Activated naive CD4-positive, alpha-beta T cell treated with anti-CD3 and anti-CD28 coated beads, Interleukin-2, amount 10 ng/mL, durations not matched to agents 7 days and 5 days (primary cell): ENCODE measurements at places on chromosomes 5 and 9.

DNA sequence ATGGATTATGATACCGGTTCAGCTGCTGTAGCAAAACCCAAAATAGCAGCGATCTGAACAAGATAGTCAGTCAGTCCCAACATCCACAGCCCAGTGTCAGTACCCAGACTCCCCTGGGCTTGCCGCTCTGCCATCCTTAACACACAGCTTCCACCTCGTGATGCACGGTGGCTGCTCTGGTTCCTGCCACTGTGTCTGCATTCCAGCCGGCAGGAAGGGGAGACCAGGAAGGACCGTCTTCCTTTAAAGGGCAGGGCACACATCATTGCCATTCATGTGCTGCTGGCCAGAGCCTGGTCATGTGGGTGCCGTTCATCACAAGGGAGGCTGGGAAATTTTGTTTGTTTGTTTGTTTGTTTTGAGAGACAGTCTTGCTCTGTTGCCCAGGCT lies 131.0 kb upstream of the IER5L start:
- H3K4me3 ChIP-seq = no peak overlapping the region
- no peak overlapping the region for H3K27ac ChIP-seq

- no peaks in the 10 kb centered on the region for H3K4me1 ChIP-seq
- H3K27ac ChIP-seq = no peak overlapping the region
- H3K4me3 ChIP-seq = no peak overlapping the region
- no peaks in the 10 kb centered on the region for H3K27me3 ChIP-seq
- no peaks in the 10 kb centered on the region for H3K36me3 ChIP-seq
Measured at GRCh38 chr5:169354263-169354662, 53.3 kb upstream of the SLIT3 start.

DNA sequence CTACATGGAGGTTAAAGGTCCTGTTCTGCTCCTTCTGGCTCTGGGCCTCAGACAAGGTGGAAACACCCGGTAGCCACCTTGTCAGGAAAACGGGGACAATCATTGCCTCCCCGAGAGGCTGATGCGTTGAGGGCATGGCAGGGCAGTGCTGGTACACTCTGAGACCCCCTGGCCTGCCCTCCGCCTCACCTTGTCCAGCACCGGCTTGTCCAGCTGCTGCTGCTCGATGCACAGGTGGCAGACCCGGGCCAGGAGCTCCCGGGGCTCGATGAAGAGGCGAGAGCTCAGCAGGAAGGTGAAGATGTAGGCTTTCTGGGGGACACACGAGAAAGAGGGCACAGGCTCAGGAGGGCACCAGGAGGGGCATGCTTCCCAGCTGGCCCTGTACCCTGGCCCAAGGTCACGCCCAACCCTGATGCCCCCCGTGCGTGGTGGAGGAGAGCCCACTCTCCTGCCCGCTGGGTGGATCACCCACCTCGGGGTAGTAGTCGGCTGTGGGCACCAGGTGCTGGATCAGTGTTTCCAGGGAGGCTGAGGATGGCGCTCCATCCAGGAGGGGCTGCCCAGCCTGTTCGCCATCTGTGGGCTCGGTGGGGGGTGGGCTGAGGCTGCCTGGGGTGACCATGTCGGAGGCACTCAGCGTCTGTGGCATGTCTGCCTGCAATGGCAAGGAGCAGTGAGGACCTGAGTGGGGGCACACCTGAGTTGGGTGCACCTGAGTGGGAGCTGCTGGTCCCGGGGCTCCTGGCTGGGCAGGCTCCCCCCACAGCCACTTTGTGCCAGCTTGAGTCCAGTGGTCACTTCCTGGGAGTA lies 66.0 kb upstream of the RNF130 start:
- H3K4me1 ChIP-seq = peaks cover 7% of the 10 kb centered on the region
- H3K36me3 ChIP-seq = no peaks in the 10 kb centered on the region
- peaks cover 6% of the 10 kb centered on the region for H3K27me3 ChIP-seq
- H3K4me3 ChIP-seq = no peak overlapping the region
- no peak overlapping the region for H3K27ac ChIP-seq

- peaks cover 55% of the 10 kb centered on the region for H3K36me3 ChIP-seq
- peaks cover 6% of the 10 kb centered on the region for H3K27me3 ChIP-seq
- peak overlapping the region; percentile 99 for H3K27ac ChIP-seq
- peaks cover 70% of the 10 kb centered on the region for H3K4me1 ChIP-seq
Measured at GRCh38 chr5:40833712-40834229, 1.3 kb downstream of the RPL37 start.

- no peaks in the 10 kb centered on the region for H3K27me3 ChIP-seq
- peaks cover 55% of the 10 kb centered on the region for H3K4me1 ChIP-seq
- peak overlapping the region; percentile 91 for H3K27ac ChIP-seq
- peak overlapping the region; percentile 58 for H3K4me3 ChIP-seq
- DNase-seq = no peak
Measured at GRCh38 chr5:40410964-40411635, 268.6 kb upstream of the PTGER4 start.

DNA sequence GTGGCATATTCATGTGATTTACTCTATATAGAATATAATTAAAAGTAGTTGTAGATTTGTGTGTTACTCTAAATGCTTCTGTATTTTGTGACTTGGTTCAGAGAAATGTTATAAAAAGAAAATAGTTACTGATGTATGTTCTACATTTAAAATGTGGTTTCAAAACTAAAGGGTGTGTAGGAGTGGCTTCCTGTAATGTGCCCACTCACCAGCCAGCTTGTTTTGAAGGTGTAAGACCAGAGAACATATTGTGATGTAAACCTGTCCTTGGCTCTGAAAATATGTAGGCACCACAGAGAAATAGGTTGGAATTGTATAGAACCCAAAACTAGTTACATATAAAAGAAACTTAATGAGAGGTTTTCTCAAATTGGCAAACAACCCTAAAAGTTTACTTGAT lies 51.2 kb upstream of the ARRDC3 start:
- H3K4me1 ChIP-seq = peaks cover 17% of the 10 kb centered on the region
- H3K36me3 ChIP-seq = no peaks in the 10 kb centered on the region
- no peak overlapping the region for H3K4me3 ChIP-seq
- no peak for DNase-seq
- no peak overlapping the region for H3K27ac ChIP-seq
- no peaks in the 10 kb centered on the region for H3K27me3 ChIP-seq

DNA sequence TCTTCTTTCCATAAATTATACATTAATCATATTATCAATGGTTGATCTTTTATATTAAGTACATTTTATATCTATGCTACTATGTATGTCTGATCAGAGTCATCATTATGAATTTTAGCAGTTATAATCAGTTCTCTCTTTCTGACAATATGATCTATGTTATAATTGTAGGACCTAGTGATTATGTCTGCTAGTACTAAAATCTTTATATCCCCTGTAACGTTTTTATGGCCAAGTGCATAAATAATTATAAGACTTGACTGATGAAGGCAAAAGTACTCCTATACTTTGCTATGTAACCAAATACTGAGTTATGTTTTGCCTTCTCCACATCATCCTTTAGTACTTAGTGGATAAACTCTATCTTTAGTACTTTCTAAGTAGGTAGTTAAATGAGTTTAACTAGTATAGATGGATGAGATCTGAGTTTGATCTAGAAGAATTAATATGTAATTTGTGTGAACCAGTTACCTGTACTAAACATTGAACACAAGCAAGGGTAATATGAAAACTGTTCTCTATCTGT lies 75.4 kb downstream of the SLF1 start:
- H3K27ac ChIP-seq = no peak overlapping the region
- H3K4me1 ChIP-seq = no peaks in the 10 kb centered on the region
- H3K4me3 ChIP-seq = no peak overlapping the region
- H3K36me3 ChIP-seq = peaks cover 12% of the 10 kb centered on the region

- H3K4me3 ChIP-seq = no peak overlapping the region
- no peaks in the 10 kb centered on the region for H3K36me3 ChIP-seq
- H3K27ac ChIP-seq = no peak overlapping the region
Measured at GRCh38 chr9:12818431-12819000, 43.7 kb downstream of the LURAP1L start.

- no peak overlapping the region for H3K4me3 ChIP-seq
- H3K36me3 ChIP-seq = no peaks in the 10 kb centered on the region
- no peak overlapping the region for H3K27ac ChIP-seq
Measured at GRCh38 chr5:52838326-52839015, 50.8 kb downstream of the ITGA1 start.

DNA sequence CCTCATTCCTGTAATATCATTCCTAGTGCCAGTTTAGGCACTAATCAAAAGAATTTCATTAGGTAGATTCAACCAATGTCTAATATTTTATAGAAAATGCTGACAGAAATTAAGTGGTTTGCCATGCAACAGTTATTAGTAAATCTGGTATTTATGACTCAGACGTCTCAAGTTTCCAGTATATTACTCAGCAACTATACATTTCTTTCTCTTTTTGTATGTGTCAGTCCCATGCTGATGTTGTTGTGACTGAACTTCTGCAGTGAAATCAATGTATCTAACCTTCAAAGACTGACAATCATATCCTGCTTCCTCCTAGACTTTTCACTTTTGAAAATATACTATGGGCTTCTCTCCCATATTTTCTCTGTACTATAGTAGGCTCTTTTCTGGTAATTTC lies 822.5 kb downstream of the NR2F1-AS1 start:
- H3K27me3 ChIP-seq = no peaks in the 10 kb centered on the region
- no peak overlapping the region for H3K4me3 ChIP-seq
- no peak for DNase-seq
- H3K27ac ChIP-seq = no peak overlapping the region
- no peaks in the 10 kb centered on the region for H3K36me3 ChIP-seq

DNA sequence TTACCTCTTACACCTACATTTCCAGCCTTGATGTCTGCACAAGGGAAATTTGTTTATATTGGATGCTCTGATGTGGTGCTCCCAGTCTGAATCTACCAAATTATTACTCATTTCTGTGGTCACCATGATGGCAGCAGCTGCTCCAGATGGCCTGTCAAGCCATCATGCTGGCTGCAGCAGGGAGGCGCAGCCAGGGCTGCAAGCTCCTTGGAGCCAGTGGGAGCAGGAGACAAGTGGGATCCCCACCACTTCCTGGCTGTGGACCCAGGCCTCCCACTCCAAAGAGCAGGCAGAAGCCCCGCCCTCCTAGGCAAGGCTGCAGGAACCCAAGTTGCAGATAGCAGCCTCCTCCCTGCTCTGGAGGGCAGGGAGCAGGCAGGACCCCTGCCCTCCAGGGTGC lies 241.1 kb upstream of the ATP10B start:
- H3K4me1 ChIP-seq = no peaks in the 10 kb centered on the region
- no peak overlapping the region for H3K27ac ChIP-seq
